ENCODE measurements at places on chromosomes 1 and 21.

DNA sequence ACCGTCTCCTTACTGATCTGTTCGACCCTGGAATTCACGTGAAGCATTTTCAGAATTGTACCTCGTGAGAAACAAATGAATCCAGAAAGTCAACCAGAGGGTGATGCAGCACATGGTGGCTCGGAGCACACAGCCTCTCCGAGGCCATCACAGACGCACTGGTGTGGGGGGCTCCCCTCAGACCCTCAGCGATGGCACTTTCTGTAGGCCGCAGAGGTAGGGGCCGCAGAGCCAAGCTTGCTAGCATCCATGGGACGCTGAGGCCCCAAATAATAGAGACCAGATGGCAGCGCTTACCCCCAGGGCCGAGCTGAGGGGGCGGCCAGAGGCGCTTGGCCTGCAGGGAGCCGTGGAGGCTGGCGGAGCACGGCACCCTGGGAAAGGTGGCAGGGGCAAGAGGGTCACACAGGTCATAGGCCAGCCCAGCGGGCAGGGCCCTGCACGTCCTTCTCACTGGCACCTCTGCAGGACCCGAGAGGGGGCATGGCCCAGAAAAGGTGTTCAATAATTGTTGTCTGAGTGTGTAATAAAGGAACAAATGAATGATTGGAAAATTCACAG lies 28.1 kb upstream of the COL6A2 start:
- DNase-seq: no peak

DNA sequence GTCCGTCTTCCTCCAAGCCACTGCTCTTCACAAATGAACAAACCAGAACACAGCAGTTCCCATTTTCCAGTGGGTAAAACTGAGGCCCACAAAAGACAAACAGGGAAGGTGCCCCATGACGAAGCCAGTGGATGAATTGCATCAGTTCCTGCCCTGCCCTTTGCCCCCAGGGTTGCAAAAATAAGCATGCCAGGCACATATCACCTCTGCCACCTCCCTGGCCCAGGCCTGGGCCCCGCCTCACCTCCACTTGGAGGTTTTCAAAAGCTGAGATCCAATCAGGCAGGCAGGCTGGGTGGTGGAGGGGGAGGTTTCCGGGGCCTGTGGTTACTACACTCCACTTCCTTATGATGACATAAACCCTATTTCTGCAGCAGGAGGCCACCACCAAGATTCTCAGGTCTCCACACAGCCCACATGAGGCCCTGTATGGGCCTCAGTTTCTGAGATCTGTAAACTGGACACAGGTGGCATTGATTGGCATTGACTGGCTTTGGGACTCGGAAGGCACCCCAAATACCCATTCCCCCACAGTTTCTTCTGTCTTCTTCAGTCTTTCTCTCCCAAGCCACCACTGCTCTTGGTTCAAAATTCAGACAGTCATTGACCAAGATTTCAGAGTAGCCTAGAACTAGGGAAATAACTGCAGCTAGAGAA lies 4.1 kb downstream of the KIF21B start:
- DNase-seq: peak; percentile 76

DNA sequence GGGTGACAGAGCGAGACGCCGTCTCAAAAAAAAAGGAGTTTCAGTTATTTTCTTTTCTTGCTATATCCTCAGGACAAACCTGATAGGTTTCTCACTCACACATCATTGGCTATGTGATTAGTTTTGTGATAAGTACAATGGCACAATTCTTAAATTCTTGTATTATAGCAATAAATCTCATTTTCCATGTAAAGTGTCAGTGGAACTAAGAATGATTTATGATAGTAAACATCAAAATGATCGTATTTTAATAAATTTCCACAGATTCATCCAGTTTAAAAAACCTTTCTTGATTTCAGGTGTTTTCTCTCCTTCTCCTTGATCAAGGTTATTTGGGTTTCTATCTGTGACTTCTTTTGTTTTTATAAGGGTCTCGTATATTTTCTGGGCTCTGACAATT lies 3.5 kb downstream of the DNAJC28 start:
- no peak for DNase-seq

GRCh38 chr1:212917134-212917485 lies 33.2 kb upstream of the VASH2 start:
- DNase-seq: no peak

- no peak for DNase-seq
Observed at GRCh38 chr1:77348549-77348948, 66.7 kb downstream of the AK5 start.

DNA sequence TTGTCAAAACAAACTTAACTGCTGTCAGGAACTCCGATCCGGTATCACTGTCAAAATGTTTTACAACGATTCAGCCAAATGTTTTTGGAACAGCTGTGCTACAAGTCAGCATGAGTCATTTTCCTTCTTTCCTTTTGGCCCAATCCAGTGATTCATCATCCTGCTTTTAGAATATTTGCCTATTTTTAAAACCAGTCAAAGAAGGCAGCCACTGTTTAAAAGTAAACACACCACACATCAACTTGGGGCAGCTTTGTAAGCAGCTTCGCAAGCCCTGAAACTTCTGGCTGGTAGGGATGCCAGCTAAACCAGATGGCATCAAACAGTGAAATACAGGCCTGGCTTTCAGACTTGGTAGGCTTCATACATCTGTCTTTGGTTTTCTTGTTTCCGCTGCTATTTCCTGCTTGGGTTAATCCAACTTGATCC lies 14.9 kb downstream of the MAP3K7CL start:
- no peak for DNase-seq

- no peak for DNase-seq
Observed at GRCh38 chr1:200558866-200559459, 61.6 kb downstream of the KIF14 start.

DNA sequence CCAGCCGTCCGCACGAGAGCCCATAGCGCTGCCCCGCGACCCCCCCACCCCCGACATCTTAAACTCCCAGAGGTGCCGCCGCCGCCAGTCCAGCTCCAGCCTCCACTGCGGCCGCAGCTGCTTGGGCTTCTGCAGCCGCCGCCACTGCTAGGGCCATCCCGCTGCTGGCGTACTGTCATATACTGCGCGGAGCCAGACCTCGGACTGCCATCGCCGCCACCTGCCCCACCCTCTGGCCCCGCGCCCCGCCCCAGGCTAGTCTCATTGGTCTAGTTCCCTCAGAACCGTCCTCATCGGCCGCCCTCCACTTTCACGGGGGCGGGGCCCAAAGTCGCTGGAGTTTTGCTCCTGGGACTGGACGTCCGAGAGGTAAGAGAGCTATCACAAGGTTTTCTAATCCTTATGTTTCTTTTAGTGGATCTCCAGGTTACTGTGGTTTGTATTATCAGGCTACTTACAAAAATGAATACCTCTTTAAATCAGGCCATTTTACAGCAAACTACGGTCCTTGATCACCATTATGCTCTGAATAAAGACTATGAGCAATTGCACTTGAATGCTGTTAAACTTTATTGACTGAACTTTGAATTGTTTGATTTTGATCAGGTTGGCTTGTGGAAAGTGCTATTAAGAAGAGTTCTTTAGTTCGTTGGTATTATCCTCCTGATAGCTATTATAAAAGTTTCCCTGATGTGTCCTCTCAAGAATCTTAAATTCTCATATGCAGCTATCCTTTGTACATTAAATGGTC lies 2.8 kb upstream of the CD1D start:
- DNase-seq: no peak

DNA sequence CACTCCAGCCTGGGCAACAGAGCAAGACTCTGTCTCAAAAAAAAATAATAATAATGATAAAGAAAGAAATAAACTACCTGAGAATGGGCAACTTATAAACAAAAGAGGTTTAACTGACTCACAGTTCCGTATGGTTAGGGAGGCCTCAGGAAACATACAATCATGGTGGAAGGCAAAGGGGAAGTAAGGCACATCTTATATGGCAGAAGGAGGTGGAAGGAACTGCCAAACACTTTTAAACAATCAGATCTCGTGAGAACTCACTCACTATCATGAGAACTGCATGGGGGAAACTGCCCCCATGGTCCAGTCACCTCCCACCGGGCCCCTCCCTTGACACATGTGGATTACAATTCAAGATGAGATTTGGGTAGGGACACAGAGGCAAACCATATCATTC lies 6.3 kb upstream of the EGLN1 start:
- DNase-seq: no peak

- DNase-seq: no peak
Observed at GRCh38 chr1:185850366-185850765, 116.2 kb downstream of the HMCN1 start.

DNA sequence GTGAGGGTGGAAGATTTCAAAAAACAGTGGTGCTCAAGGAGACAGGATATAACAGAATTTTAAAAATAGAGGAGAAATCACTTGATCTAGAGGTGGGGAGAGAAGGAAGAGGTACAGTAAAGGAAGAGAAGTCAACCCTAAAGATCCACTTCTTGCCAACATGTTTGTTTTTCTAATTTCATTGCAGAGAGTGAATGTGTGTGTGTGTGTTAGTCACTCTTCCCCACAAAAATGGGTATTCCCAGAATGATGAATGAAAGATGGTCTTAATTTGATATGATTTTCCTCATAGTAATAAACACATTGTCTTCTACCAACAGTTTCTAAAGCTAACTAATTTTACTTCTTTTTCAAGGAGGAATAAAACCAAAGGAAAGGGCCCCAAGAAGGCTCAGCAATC lies 74.2 kb upstream of the NGF start:
- no peak for DNase-seq

- DNase-seq: no peak
Observed at GRCh38 chr1:204041232-204041767, 31.6 kb upstream of the SOX13 start.

GRCh38 chr1:210650403-210650802 lies 321.7 kb downstream of the HHAT start:
- no peak for DNase-seq

- DNase-seq: no peak
Observed at GRCh38 chr1:225943582-225943981, 2.6 kb upstream of the LEFTY2 start.

DNA sequence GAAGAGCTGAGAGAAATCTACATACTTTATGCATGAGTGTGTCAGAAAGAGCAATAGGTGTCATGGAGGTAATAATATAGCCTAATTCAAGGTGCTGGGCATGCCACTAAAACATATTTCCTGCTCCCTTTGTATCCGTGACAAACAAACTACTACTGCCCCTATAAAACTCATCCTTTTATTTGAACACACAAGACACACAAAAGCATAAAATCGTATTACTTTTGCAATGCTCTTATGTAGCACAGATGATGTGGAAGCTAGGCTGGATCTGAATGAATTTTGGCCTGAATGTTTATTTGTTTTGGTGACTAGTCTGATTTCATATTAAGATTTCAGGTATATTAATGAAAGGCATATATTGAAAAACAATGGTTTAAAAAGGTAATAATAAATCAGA lies 239.3 kb upstream of the NEGR1 start:
- no peak for DNase-seq

DNA sequence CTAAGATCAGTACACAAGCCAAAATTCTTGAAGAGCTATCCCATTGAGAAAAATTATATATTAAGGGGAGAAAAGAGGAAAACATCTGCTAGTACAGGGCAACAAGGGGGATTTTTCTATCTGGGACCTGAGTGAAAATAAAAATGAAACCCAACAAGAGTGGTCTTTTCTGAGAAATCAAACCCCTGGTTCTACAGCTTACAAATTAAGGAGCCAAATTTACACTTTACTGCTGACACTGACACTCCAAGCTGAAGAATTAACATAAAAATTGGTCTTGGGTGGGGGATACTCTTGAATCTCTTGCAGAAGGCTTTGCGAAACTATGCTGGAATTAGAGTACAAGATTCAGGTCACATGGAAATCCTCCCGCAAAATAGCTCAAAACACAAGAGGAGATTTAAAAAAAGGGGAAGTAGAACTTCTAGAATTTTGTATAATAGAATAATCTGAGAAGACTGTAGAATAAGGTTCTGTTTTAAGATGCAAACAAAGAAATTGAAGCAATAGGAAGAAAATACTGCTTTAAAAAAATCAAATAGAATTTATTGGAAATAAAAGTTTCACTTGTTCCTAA lies 32.1 kb upstream of the HSPA13 start:
- no peak for DNase-seq

DNA sequence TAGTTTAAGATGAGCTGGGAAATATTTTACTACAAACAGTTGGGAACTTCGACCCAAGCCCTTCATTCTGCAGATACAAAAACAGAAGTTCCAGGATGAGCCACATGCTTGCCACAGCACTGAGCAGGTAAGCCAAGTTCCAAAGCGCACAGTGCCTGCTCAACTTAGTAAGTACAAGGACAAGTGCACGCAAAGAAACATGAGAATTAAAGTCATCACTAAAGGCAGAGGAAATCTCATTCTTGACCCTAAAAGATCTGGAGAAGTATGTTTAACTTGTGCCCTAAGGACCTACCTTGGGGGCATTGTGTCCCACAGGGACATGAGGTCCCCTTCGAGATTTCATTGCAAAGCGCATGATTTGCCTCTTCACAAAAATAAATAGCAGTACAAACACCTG lies 1.2 kb upstream of the UBAP2L start:
- no peak for DNase-seq

DNA sequence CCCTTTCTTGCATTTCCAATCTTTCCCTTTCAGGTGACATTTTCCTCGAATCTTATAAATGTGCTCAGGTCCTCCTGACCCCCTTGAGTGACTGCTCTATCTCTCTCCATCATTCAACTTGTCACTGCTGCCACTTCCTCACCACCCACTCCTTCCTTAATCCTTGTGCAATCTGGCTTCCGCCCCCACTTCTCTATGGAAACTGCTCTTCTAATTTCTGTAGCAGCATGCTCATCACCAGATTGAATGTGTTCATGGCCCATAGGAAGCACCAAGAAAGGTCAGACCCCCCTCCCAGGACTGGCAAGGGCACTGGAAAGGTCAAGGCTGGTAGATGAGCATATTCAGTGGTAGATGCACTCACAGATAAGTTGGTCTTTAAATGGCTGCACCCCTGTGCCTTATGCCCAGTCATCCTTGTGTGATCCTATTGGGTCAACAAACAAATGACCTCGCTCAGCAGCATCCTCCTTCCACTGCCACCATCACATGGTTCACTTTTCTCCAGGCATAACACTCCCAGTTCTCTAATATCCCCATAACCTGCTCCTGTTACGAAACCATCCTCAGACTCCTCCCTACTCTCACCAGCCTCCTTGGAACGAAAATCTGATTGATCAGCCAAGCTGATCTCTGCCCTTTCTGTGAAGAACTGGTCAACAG lies 288.5 kb upstream of the POU3F1 start:
- DNase-seq: no peak

GRCh38 chr1:101797722-101798121 lies 199.0 kb downstream of the OLFM3 start:
- no peak for DNase-seq

Data from stimulated activated CD8-positive, alpha-beta memory T cell treated with anti-CD3 and anti-CD28 coated beads, Interleukin-12 subunit alpha, Interleukin-12 subunit beta, amount 100 ng/mL, for 1 hour (primary cell).